ENCODE measurements at places on chromosomes 5 and 9. TPM values are rescaled to one million over a fixed set of nuclear protein-coding genes. Genes with fewer than 3 reads are reported as not detected.

ABCA2 gene
- total RNA-seq, result 13.0 TPM

ASPN gene
- total RNA-seq, result under 0.01 TPM

CRAT gene
- 21.7 TPM for total RNA-seq

GPRIN1 gene
- 9.6 TPM for total RNA-seq

SPATA9 gene
- not detected for total RNA-seq

WHRN gene
- 0.96 TPM for total RNA-seq

SHC3 gene
- under 0.01 TPM for total RNA-seq

MZB1 gene
- total RNA-seq, result 0.24 TPM
